ENCODE measurements at places on chromosomes 5 and 9.

DNA sequence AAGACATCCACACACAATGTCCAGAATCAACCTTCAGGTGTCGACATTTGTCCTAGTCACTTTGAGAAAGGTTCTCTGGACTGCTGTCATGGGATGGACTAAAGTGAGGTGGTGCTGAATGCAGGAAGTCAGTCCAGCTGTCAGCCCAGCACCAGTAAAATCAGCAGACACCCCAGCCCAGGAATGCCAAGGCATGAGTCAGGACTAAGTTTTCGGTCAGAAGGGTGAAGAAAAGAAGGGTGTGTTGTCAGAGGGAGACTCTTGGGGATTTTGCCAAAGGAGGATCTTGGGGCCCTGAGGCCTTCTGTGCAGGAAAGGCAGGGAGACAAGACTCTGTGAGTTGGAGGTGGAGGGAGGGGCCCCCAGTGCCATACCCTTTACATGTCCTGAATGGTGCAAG is 69.0 kb upstream of the XPA start:
- DNase-seq: no peak

DNA sequence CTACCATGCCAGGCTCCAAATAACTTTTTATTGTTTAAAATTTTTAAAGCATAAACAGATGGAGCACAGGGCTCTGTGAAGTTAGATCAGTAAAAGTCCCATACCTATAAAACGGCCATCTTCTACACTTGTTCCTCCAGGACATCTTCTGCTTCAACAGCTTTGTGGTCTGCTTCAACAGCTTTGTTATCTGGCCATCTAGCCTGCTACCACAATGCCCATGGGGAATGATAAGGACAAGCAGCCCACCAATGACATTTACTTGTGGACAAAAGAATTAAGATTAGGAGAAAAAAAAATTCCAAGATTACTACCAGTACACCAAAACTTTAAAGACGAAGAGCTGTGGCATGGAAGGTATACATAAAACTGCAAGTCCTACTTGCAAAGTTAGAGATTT is 2.2 kb upstream of the VPS13A start:
- no peak for DNase-seq

GRCh38 chr5:68739752-68740151 is 354.1 kb upstream of the SLC30A5 start:
- DNase-seq: no peak

DNA sequence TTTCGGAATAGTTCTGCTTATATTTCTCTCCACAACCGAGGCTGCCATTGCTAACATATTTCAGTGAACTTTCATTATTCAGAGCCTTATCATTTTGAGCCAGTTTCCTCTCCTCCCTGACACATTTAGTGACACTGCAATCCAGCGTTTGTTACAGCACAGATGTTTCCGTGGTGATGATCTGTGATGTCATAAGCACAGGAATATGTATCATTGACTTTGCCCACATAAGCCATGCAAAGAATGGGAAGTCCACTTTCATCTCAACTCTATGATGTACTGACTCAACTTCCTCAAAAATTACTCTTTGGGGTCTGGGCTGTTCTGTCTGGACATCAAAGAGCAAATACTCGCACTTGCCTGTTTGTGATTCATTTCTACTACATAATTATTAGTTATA is 291.8 kb downstream of the EBF1 start:
- no peak for DNase-seq

DNA sequence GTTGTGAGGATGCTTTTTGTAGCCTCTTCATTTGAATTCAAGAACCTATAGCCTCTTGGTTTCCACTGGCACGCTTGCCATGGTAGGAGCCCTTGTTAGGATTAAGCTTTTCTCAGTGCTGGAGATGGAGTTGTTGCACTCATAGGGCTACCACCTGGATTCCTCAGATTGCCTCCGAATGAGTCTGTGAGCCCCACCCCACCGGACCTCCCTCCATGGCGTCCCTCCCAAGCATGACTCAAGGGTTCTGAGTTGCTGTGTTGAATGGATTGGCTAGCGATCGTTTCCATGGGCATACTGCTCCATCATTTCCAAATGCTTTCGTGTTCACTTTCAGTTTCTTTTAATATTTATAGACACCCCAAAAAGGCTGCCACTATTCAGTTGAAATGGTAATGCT is 69.9 kb downstream of the DAPK1 start:
- DNase-seq: no peak

GRCh38 chr5:5588887-5589826 is 166.7 kb downstream of the ICE1 start:
- no peak for DNase-seq

- DNase-seq: no peak
Observed at GRCh38 chr5:366541-367357, 45.2 kb downstream of the AHRR start.

GRCh38 chr5:56717253-56717987 is 97.9 kb upstream of the MAP3K1 start:
- no peak for DNase-seq

GRCh38 chr9:133506653-133507038 is 18.1 kb downstream of the MYMK start:
- no peak for DNase-seq

GRCh38 chr5:80988419-80988935 is 28.3 kb downstream of the RASGRF2 start:
- DNase-seq: no peak

GRCh38 chr9:107190061-107190935 is 92.8 kb upstream of the RAD23B start:
- DNase-seq: no peak

DNA sequence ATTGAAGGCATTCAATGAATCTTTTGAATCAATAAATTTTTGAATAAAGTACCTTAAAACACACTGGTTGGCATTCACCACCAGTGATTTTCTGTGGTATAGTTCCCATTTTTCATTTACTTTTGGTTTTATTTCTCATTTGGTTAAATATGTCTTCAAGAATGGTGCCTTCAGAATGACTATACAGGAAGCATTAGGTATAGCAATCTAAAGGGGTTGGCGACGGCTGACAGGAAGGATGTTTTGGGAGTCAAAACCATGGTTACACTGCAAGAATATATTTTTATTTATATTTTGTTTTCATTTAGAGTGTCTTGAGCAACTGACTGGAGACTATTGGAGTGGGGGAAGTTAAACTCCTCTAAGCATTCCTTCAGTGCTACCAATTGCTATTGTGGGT is 235.7 kb downstream of the HTR1A start:
- DNase-seq: no peak

DNA sequence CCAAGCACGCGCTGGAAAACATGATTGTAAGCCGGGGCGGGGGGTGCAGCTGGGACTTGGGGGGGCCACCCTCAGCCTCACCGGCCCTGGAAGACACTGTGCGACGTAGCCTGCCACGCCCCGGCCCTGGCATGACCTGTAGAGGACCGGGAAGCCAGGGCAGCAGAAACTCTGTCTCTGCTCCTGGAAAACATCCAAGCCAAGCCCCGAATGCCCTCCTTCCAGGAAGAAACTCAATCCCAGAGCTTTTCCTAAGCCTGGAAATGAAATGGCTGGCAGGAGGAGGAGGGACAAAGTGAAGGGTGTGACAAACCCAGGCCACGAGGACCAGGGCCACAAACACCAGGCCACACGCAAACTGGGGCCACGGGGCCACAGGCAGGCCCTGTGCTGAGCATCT is 55.4 kb downstream of the KCNT1 start:
- DNase-seq: no peak

DNA sequence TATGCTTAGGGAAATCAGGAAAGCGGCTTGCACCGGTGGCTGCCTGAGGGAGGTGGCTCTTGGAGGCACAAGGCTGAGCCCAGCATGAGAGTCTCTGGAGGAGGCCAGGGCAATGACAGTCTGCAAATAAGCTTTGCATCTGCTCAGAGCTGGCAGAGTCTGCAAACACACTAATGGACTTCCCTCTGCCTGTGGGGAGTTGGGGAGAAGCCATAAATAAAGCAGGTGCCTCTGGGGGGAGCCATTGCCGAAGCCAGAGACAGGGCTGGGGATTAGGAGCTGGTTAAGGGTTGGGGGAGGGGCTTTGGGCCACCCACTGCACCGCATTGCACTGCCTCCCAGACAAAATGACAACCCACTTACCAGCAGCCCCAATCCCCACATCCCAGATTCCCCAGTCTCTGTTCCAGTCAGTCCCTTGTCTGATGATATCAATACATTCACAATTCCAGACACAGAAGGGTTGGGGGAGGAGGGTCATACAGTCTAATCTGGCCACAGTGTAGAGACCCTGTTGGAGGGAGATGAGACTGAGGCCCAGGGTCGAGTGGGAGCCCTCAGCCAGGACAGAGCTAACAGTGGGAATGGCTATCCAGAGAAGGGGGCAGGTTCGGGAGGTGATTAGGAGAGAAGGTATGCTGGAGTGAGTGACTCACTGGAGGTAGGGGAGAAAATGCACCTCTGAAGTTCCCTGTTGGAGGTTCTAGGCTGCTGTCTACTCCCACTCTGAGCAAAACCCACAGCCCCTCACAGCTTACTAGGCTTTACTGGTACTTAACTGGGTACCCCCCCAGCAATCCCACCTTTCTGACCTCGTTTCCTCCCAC is 53.7 kb downstream of the PAX5 start:
- DNase-seq: no peak

DNA sequence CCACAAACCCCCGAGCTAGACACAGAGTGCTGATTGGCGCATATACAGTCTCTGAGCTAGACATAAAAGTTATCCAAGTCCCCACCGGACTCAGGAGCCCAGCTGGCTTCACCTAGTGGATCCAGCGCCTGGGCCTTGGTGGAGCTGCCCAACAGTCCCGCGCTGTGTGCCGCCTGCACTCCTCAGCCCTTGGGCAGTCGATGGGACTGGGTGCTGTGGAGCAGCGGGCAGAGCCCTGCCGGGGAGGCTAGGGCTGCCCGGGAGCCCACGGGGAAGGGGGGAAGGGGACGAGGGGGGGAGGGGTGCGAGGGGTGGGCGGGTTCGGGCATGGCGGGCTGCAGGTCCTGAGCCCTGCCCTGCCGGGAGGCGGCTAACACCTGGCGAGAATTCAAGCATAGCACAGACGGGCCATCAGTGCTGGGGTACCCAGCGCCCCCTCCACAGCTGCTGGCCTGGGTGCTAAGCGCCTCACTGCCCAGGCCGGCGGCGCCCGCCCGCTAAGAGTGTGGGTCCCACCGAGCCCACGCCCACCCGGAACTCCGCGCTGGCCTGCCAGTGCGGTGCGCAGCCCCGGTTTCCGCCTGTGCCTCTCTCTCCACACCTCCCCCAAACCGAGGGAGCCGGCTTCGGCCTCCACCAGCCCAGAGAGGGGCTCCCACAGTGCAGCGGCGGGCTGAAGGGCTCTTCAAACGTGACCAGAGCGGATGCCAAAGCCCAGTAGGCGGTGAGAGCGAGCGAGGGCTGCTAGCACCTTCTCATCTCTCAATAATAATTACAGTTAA is 391.2 kb upstream of the NUDT12 start:
- no peak for DNase-seq

DNA sequence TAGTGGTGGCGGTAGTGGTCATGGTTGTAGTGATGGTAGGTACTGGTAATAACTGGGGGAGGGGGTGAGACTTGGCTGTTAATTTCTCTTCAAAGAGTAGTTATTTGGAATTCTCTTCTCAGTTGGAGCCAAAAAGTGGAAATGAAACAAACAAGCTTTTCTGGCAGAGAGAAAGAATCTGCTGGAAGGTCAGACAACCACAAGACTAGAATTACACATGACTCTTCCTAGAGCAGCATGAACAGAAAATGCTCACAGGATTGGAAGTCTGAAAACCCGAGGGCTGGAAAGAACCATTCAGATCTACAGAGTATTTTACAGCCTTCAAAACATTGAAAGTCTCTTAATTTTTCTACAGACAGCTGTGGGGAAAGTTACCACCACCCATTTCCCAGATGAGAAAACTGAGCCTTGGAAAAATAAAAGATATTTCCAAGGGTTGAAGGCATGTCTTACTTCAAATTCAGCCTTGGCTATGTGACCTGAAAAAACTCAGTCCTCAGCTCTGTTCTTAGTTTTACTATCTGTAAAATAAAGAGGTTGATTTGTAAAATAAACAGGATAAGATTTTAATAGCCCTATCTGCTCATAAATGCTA is 42.9 kb upstream of the TRIM32 start:
- no peak for DNase-seq

DNA sequence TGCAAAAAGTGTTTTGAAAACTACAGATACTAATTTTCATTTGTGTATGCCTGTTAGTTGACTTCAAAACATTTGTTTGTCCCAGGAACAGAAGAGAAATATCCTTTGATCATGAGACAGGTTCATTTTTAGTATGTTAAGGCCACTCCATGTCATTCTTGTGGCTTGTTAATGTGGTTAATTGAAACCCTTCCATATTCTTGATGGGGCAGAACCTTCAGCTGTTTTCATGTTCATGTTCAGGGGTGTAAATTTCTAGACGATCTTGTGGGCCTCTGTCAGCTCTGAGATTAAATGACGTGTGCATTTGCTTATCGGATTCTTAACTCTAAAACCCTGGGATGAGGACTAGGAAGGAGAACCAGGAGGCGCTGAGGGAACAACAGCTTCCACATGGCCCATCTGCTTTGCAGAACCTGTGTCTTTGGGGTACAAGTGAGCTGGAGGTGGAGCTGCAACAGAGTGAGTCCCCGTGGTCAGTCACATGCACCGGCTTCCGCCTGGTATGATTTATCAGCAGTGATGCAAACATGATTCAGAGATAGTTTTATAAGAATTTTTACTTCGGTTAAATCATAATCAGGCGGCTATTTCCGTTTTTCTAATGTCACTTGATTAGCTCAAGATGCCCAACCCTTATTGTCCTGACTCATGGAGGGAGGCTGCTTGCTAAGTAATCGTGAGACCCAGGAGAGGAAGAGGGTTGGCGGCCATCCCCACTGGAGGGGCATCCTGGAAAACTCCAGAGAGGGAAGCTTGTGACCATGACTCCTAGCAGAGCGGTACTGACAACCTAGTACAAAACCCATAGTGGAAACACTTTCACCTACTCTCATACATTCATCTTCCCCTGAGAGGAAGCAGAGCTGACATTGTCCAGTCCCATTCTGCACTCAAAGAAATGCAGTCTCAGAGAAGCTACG is 138.4 kb downstream of the C9orf152 start:
- DNase-seq: no peak

- DNase-seq: no peak
Observed at GRCh38 chr9:94630833-94631232, 8.5 kb downstream of the FBP1 start.

GRCh38 chr5:20572614-20573013 is 584.6 kb upstream of the CDH18 start:
- no peak for DNase-seq

- DNase-seq: no peak
Observed at GRCh38 chr9:76414661-76415060, 20.4 kb upstream of the RFK start.

- DNase-seq: no peak
Observed at GRCh38 chr5:140104100-140104499, 9.8 kb upstream of the PURA start.

DNA sequence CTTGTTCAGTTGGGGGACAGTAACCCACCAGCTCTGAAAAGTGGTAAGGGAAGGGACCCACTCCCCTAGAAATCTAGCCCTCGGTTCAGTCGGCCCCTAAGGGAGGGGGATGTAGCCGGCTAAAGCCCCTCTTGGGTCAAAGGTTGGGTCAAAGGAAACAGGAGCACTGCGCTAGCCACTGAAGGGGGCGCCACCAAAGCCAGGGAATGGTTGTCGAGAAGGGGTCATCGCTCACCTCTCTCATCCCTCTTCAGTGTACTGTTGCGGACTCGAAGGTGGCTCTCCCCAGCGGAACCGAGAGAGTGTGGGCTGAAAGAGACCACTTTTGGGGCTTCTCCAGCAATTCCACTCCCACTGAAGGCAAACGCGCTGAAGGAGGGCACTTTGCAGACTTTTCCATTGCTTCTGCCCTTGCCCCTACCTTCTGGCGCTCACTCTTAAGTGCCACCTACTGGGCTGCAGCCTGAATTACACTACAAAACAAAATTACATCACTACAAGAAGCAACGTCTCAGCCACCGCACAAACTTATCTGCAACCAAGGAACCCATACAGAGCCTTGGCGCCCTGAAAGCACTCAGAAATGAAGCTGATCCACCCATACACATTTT is 396.9 kb downstream of the PDE4D start:
- no peak for DNase-seq

All from stimulated activated CD4-positive, alpha-beta T cell treated with anti-CD3 and anti-CD28 coated beads, TNF-alpha, amount 100 ng/mL, for 4 hours (primary cell).